Heart left ventricle (tissue), 16 donors: ENCODE measurements at places on chromosomes 12 and 14.

- no peaks in the 10 kb centered on the region for H3K4me1 ChIP-seq
- no peaks in the 10 kb centered on the region for H3K36me3 ChIP-seq
- no peaks in the 10 kb centered on the region for H3K27me3 ChIP-seq
- no peak for DNase-seq
- H3K4me3 ChIP-seq, result no peak overlapping the region
Observed at GRCh38 chr12:87155621-87156020, 873.6 kb downstream of the C12orf50 start.

- H3K36me3 ChIP-seq, result peaks cover 4% of the 10 kb centered on the region
- no peaks in the 10 kb centered on the region for H3K4me1 ChIP-seq
- no peaks in the 10 kb centered on the region for H3K27me3 ChIP-seq
- no peak overlapping the region for H3K4me3 ChIP-seq
- no peak overlapping the region for H3K27ac ChIP-seq
Observed at GRCh38 chr12:110335481-110336045, 54.5 kb downstream of the ATP2A2 start.

DNA sequence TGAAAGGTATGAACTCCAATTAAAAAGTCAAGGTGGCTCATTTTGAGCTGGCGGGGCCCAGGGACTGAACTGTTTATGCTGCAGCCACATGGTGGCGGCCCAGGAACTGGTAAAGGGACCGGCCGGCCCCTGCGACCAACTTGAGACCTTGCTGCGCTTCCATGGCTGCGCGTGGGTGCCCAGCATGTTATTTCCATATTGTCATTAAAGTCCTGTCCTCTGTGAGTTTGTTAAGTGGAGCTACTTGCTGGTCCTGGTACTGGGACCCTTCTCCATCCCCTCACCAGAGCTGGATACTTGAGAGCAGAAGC, 62.3 kb downstream of the BEGAIN start:
- H3K36me3 ChIP-seq, result no peaks in the 10 kb centered on the region
- no peak overlapping the region for H3K27ac ChIP-seq
- H3K27me3 ChIP-seq, result no peaks in the 10 kb centered on the region

GRCh38 chr12:113735131-113735530, 231.0 kb downstream of the RBM19 start:
- no peak overlapping the region for H3K27ac ChIP-seq
- no peaks in the 10 kb centered on the region for H3K36me3 ChIP-seq
- no peak for DNase-seq
- peaks cover 9% of the 10 kb centered on the region for H3K27me3 ChIP-seq
- no peaks in the 10 kb centered on the region for H3K4me1 ChIP-seq

DNA sequence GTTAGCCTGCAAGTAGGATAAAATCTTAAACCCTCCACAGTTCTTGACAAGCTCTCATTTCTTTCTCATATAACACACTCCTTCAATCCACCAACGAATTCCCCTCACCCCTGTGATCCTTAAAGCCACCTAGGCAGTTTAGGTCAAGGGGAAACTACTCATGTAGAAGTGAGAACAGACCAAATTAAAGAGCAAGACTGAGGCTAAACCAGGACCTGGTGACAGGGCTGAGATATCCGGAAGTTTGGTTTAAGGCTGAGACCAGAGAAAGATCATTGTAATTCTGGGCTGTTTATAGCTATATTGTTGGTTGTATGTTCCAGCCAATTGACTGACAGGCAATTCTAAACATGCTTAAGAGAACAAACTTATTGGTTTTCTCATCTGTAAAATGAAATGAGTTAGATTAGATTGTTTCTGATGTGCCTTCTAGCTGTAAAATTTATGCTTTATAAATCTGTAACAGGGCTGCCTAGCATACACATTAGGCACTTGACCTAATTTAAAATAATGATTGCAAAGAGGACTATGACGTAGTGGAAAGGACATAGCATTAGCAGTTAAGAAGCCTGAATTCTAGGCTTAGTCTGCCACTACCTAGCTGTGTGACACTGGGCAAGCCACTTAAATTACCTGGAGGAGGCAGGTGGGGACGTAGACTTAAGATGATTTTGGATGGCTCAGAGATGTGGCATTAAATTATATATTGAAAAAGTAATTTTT, 53.9 kb upstream of the PTGR2 start:
- DNase-seq, result no peak
- no peaks in the 10 kb centered on the region for H3K36me3 ChIP-seq
- H3K27ac ChIP-seq, result no peak overlapping the region
- H3K4me3 ChIP-seq, result no peak overlapping the region
- H3K27me3 ChIP-seq, result no peaks in the 10 kb centered on the region

DNA sequence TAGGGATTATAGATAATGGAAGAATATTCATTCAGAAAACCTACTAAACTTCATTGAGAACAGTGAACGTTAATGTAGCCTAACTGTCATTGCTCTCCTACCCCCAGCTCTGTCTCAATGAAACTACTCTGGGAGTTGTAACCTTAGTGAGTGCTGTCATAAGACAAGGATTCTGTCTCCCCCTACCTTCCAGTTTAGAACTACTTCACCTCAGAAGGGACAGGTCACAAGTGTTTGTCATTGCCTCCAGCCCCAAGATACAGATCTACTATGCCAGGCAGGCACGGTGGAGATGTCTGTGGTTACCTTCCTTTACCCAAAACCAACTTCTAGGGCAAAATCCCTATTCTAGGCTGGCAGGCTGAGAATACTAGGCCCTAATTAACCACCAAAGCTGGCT, 833.1 kb upstream of the SEL1L start:
- H3K4me3 ChIP-seq, result no peak overlapping the region
- H3K4me1 ChIP-seq, result no peaks in the 10 kb centered on the region
- H3K27ac ChIP-seq, result no peak overlapping the region
- no peak for DNase-seq

DNA sequence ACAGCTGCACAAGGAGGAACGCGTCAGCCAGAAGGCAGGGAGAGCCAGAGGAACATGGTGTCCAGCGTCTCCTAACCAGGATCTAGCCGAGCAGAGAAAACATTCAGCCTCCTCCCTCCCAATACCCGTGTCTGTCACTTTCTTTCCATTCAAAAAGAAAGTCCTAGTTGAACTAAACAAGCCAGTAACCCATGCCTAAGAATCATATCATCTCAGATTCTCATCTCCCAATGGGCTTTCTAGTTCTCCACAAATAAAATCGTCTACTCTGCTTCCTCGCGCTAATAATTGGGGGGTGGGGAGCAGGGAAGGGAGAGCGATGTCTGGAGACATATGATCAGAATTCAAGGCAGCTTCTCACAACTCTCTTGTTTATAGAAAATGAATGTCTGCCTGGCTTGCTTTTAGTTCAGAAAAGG, 7.4 kb downstream of the NKX2-1 start:
- H3K4me3 ChIP-seq, result no peak overlapping the region
- H3K4me1 ChIP-seq, result no peaks in the 10 kb centered on the region
- peaks cover 95% of the 10 kb centered on the region for H3K27me3 ChIP-seq
- DNase-seq, result no peak
- H3K36me3 ChIP-seq, result no peaks in the 10 kb centered on the region

- no peak overlapping the region for H3K4me3 ChIP-seq
- peaks cover 11% of the 10 kb centered on the region for H3K4me1 ChIP-seq
- H3K36me3 ChIP-seq, result no peaks in the 10 kb centered on the region
- no peaks in the 10 kb centered on the region for H3K27me3 ChIP-seq
Observed at GRCh38 chr12:69334158-69334557, 14.0 kb upstream of the LYZ start.

GRCh38 chr14:87896393-87897380, 96.3 kb downstream of the GALC start:
- no peaks in the 10 kb centered on the region for H3K36me3 ChIP-seq
- H3K27me3 ChIP-seq, result no peaks in the 10 kb centered on the region
- no peak overlapping the region for H3K4me3 ChIP-seq
- no peak for DNase-seq
- H3K27ac ChIP-seq, result no peak overlapping the region
- no peaks in the 10 kb centered on the region for H3K4me1 ChIP-seq
